ENCODE measurements at places on chromosomes 5 and 9.
A peak's percentile ranks its signal among the peaks of the same experiment; 100 is the strongest.

DNA sequence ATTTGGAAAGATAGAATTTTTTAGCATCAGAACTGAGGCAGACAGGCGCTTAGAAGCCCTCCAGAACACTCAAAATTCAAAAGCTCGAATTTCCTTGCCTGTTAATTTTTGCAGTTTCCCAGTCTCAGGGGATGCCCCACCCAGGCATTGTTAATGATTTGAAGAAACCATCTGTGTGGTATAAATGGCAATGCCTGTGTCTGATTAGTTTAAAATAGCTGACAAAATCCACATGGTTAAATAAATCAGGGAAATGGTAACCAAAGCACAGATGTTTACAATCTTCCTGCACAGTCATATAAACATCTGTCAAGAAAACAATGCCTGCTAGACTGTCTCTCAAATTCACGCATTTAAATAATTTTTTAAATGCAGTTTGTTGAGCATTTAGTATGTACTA, 185.2 kb upstream of the RGMB start:
- peak; percentile 51 for DNase-seq

- no peak for DNase-seq
Observed at GRCh38 chr9:4489562-4489918, 728 bp upstream of the SLC1A1 start.

GRCh38 chr9:87708546-87708945, 17.4 kb upstream of the CTSL start:
- no peak for DNase-seq

DNA sequence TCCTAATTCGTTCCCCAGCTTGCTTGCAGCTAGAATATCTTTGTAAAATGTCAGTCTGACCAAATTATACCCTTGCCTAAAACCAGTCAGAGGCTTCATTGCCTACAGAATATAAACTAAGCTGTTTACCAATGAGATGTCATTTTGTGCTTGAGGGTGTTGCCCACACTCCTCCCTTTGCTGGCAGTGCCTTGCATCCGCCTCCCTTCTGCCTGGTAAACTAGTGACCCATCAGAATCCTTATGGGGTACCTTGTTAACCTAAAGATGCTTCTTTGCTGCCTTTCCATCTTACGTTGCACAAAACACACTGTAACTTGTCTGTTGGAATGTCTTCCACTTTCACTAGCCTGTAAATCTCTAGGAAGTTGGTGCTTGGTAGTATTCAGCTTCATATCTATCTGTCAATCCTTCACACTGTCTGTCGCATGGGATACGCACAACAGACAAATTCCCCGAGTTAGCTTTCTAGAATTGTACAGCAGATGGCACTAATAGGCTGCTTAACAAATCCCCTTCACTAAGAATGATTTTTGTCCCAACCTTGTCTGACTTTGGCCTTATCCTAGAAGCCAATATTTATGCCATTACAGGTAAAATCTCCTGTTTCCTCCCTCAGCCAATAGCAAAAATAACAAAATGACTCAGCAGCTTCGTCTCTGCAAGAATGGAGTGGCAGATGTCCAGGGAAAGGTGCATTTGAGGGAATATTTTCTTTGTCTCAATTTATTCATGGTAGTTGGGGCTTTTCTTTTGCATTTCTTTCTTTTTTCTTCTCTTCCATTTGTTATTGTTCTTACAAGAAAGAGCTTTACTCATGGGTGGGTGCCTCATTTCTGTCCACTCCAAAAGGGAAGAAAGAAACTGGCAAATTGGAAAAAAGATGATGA, 3.0 kb downstream of the NUDT2 start:
- DNase-seq: peak; percentile 41

GRCh38 chr5:111998871-111999270, 241.9 kb upstream of the NREP start:
- DNase-seq: no peak

DNA sequence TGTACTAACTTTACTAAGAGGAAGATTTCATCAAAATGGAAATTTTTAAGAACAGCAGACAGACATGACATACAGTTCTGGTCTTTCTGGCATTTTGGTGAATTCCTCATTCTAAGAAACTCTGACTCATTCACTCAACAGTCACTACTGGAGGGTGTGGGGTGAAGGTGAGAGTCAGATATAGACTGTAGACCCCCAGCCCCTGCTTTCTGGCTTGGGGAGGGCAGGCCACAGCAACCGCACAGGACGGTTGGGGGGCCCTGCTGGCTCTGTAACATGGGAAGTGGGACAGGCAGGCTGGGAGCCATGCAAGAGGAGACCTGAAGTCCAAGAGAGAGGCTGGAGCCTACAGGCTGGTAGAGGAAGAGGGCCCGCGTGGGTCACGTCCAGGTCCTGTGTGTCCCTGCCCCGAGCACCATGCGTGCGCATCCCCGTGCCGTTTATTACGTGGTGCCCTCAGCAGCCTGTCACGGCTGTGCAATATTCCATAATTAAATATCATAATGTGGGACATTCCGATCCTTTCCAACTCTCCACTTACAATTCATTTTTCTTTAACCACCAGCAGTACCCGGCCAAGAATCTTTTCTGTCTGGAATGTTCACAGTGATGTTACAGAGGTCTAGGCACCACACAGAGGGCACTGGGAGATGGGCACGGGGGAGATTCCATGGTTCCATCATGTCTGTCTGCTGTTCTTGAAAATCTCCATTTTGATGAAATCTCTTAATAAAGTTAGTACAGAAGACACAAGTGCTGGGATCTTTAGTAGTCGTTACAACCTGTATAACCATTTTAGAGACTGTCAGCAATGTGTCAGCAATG, 75.5 kb downstream of the SEMA4D start:
- DNase-seq: no peak

GRCh38 chr9:708182-708550, 133.3 kb upstream of the DMRT1 start:
- peak; percentile 13 for DNase-seq

DNA sequence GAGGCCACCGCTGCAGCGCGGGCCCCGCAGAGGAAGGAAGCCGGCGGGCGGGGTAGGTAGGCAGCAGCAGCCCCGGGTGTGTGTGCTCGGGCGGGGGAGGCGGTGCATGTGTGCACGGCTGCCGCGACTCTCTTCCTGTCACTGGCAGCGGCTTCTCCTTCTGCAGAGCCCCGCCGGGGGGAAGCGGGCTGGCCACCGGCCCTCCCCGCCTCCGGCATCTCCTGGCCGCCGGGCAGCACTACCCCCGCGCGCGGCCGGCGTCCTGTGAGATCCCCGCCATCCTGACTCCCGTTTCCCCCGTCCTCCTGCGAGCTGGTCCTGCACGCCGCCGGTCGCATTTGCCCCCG, 315 bp downstream of the PIK3R1 start:
- no peak for DNase-seq

- no peak for DNase-seq
Observed at GRCh38 chr5:136064510-136064909, 35.7 kb downstream of the TGFBI start.

DNA sequence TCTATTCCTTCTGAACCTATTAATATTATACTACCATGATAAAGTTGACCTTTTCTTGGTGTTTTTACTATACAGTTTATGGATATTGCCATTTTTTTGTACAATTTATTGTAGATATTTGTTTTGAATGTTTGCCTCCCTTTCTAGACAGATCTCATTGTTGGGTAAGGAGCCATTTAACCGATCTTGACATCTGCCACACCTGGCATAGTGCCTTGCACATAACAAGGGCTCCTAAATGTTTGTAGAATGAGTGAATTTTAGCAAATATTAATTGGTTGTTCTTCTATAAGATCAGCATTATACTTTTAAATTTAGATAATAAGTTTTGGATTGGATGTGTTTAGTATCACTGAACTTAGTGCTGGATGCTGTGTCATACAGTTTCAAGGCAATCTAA, 175.3 kb downstream of the GDNF start:
- no peak for DNase-seq

GRCh38 chr5:91397791-91398190, 14.7 kb upstream of the ARRDC3 start:
- no peak for DNase-seq

Measured in SK-N-DZ (cell line).